Muscle of back (tissue), 13 donors: ENCODE measurements at places on chromosomes 11 and 22. TPM values are rescaled to one million over a fixed set of nuclear protein-coding genes. Genes with fewer than 3 reads are reported as not detected.
A peak's percentile ranks its signal among the peaks of the same experiment; 100 is the strongest.

GRCh38 chr11:61480994-61481335, 27.6 kb upstream of the LRRC10B start:
- DNase-seq: peak; percentile 61

DNA sequence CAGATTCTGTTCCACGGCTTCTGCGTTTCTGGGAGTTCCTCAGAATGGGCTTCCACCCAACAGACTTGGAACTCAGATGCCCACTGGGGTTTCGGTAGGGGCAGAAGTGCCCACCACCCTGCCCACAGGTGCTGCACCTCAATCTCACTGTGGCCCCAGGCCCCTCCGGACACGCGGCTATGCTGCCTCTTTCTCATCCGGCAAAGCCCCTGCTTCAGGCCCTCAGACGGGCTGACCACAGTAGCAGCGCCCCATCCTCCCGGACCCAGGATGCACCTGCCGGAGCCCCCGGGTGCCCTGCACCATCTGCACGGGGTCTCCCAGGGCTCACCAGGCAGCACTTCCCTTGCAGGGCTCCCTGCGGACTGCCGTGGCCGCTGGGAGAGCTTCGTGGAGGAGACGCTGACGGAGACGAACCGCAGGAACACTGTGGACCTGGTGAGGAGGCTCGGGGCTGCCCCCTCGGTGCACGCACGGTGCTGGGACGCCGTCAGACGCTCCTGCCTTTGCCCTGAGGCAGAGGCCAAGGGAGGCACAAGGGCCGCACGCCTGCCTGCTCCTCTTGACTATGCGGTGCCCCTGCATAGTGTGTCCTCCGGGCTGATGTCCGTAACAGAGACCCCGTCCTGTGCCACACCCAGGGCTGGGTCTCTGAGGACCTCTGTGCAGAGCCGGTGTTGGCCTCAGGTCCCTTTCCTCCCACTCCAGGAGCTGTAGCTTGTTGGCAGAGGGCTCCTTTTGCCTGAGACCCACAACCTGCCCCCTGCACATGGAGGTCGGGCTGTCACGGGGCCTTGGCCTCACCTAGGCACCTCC, 38.6 kb downstream of the SBF1 start:
- DNase-seq: no peak

- DNase-seq: no peak
Measured at GRCh38 chr11:5809905-5810795, 1.4 kb downstream of the OR52N2 start.

EXPH5 gene
- 0.42 TPM for polyA plus RNA-seq

DNA sequence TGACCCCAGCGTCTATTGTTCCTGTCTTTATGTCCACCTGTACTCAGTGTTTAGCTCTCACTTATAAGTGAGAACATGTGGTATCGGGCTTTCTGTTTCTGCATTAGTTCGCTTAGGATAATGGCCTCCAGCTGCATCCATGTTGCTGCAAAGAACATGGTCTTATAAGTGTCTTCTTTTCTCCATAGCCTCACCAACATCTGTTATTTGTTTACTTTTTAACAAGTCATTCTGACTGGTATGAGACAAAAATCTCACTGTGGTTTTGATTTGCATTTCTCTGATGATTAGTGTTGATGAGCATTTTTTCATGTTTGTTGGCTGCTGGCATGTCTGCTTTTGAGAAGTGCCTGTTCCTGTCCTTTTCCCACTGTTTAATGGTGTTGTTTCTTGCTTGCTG, 21.7 kb upstream of the SLN start:
- no peak for DNase-seq

DNA sequence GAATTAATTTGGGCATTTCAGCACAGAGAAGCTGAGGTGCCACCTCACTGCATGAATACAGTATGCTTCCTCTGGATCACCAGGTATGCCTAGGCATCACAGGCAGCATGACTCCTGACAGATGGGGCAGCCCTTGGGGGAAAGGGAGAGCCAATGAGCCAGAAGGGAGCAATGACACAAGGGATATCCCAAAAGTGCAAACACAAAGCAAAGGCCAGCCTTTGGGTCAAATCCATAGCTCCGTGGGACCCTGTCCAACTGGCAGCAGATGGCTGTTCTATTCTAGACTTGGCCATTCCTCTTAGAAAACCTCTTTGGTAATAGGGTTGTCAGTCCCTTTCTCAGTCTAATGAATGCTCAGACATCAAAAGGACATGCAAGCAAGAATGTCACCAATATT, 73.3 kb downstream of the SERGEF start:
- no peak for DNase-seq

CTTN gene
- 149 TPM for polyA plus RNA-seq

- DNase-seq: no peak
Measured at GRCh38 chr11:3936517-3936916, 81.1 kb downstream of the STIM1 start.

GRCh38 chr11:74288161-74288560, 23.3 kb downstream of the P4HA3 start:
- DNase-seq: peak; percentile 88

DNA sequence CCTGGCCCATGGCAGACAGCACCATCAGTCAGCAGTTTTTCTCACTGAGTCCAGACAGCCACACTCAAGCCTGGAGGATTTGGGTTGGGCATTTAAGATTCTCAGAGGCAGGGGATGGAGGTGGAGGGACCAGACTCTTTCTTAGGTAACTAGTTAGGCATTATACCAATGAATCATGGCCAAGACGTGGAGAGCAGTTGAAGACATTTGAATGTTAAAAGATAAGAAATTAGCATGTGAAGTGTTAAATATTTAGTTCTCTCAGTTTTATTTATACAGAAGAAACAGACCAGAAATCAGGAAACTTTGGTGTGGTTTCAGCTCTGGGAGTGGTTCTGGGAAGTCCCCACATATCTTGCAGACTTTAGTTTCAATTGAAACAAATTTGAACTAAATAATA, 9.9 kb downstream of the GTF2H1 start:
- no peak for DNase-seq

PDE3B gene
- 4.3 TPM for polyA plus RNA-seq

EI24 gene
- 70.2 TPM for polyA plus RNA-seq

DNA sequence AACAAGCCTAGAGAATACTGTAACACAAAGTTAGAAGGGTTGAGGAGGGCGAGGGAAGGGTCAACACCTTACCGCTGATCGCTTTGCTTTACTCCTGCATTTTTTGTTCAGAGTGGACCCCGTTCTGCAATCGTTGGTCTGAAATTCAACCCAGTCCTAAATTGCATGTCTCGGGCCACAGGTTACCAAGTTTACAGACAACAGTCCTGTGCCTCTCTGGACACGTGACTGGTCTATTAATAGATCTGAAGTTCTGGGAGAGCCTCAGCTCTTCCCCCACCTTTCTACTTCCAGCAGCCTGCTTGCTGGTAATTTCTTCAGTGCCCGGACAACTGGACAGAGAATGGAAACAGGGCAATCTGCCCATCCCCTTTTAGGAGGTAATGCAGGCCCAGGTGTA, 74.2 kb downstream of the STIM1 start:
- no peak for DNase-seq
